Ureter (tissue), 1 donor: ENCODE measurements at places on chromosomes 3 and 15. TPM values are rescaled to one million over a fixed set of nuclear protein-coding genes. Genes with fewer than 3 reads are reported as not detected.

The CD80 gene
- 0.26 TPM for total RNA-seq

The CEP70 gene
- 51.6 TPM for total RNA-seq

The TUSC7 gene
- not detected for total RNA-seq

GRCh38 chr15:87207990-87208580 lies 1048.5 kb downstream of the NTRK3 start:
- DNase-seq = no peak

- peak; percentile 30 for DNase-seq
These were observed 132.2 kb downstream of the KLF13 start for GRCh38 chr15:31458596-31459399.

- DNase-seq = no peak
These were observed 220.0 kb upstream of the MLF1 start for GRCh38 chr3:158350971-158351370.

The GOLGA8J gene
- not detected for total RNA-seq

GRCh38 chr3:27360113-27361078 lies 8.8 kb downstream of the NEK10 start:
- no peak for DNase-seq

GRCh38 chr3:123586131-123586530 lies 1.3 kb upstream of the HACD2 start:
- DNase-seq = peak; percentile 49

- no peak for DNase-seq
These were observed 98.2 kb downstream of the CNTN6 start for GRCh38 chr3:1191026-1191425.

The CFAP161 gene
- 0.57 TPM for total RNA-seq

The RBP2 gene
- total RNA-seq = not detected

DNA sequence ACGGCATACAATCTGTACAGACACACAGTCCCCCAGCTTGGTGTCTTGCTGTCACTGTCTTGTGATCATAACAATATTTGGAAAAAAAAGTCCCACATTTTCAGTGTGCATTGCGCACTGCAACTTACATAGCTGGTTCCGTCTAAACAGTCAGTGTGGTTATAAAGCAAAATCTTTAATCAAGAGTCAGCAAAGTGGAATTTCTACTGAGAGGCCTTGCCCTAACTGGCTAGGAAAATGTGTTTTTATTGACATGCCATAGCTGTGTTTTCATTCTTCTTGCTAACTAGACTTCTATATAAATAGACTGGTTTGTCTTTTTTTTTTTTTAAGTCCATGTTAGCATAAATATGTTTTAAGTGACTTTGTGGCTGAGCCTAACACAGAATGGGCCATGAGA lies 174.8 kb downstream of the POLR2M start:
- DNase-seq = no peak

DNA sequence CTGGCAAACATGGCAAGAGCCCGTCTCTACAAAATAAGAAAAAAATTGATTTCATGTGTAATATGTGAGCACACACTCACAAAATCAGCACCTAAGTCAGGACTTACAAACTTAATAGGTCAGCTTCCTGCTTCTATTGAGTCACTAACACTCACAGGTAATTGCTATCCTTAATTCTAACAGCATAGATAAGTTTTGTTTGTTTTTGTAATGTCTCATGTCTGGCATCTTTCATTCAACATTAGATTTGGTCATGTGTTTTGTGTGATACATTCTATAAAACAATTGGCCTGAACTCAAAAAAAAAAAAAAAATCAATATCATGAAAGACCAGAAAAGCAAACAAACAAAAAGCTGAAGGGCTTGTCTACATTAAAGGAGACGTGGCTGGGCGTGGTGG lies 564.7 kb downstream of the AGBL1 start:
- no peak for DNase-seq

The ARGFX gene
- not detected for total RNA-seq

DNA sequence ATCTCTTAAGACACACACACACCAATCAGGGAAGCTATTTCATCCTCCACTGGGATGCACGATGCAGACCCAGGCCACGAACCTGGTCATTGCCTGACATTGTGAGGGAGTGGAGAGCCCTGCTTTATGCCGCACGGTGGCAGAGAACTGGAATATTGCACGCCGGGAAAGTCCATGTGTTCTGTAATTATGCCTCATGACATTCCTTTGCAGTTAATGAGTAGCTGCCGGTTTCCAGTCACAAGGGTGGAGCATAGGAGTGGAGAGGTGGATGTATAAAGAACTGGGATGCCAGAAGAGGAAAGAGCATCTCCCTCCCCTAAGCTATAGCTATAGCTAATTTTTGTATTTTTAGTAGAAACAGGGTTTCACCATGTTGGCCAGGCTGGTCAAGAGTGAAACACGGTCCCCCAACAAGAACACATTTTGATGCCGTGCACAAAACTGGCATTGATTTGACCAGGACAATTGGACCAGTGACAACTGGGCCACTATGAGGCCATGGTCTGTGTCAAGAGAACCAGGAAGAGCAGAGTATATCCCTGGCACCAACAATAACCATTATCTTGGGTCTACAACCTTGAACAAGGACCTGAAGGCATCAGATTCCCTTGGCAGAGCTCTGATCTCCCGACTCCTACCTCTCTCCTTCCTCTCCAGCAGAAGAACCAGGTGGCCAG lies 51.4 kb downstream of the SH3BP5 start:
- DNase-seq = no peak

- DNase-seq = no peak
These were observed 5.7 kb downstream of the NTRK3 start for GRCh38 chr15:88250826-88251225.

The CCR5 gene
- total RNA-seq = 3.3 TPM

The MYRIP gene
- 4.8 TPM for total RNA-seq

DNA sequence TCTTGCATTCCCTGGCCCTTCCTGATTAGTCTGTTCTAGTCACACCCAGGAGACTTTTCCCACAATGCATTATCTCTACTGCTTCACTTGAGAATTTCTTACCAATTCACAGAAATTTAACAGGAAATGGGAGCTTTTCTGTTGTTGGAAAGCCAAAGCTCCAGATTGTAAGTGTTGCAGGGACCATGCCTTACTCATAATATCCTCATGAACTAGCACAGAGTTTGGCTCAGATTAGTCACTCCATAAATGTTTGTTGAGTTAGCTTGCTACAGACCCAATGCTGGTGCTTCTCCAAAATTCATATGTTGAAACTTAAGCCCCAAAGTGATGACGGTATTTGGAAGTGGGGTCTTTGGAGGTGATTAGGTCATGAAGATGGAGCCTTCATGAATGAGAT lies 232.6 kb downstream of the GAP43 start:
- DNase-seq = no peak

- no peak for DNase-seq
These were observed 38.6 kb downstream of the HACD2 start for GRCh38 chr3:123546133-123546755.

The COL8A1 gene
- 30.2 TPM for total RNA-seq

DNA sequence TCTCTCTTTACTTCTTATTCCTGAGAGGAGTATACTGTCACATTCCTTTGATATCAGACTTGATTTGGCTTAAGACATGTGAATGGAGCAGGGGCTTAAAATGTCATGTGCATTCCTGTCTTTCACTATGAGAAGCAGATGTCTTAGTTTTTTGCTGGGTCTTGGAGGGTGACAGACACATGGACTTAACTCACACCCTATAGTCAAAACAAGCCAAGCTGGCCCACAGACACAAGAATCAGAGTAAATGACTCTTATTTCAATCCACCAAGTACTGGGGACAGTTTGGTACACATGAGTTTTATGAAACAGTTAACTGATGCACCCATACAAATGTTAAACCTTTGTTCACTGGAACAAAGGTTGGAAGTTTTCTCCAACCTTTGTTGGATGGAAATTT lies 1024.1 kb upstream of the CFAP20DC start:
- DNase-seq = no peak

The CCDC39 gene
- not detected for total RNA-seq

The NOP10 gene
- 120 TPM for total RNA-seq

- no peak for DNase-seq
These were observed 283.3 kb downstream of the BBX start for GRCh38 chr3:107806021-107806420.
